Smooth muscle cell of the coronary artery (primary cell): ENCODE measurements at places on chromosomes 16 and 17. TPM values are rescaled to one million over a fixed set of nuclear protein-coding genes. Genes with fewer than 3 reads are reported as not detected.

Gene MYH1
- not detected in 2 replicates for total RNA-seq

Gene TMEM238L
- total RNA-seq = not detected in 2 replicates

Gene CSH1
- total RNA-seq = not detected in 2 replicates

Gene RND2
- 0.53 and 0.82 TPM in 2 replicates for total RNA-seq

Gene KRTAP2-1
- not detected in 2 replicates for total RNA-seq

Gene ARHGAP44
- 0.30 and 1.5 TPM in 2 replicates for total RNA-seq

Gene PNMT
- total RNA-seq = not detected in 2 replicates
